ENCODE measurements at places on chromosomes 3 and 15.

- DNase-seq = no peak
Measured at GRCh38 chr15:67537771-67538170, 4.7 kb upstream of the MAP2K5 start.

GRCh38 chr3:24725514-24726255 is 231.0 kb upstream of the THRB start:
- no peak for DNase-seq

DNA sequence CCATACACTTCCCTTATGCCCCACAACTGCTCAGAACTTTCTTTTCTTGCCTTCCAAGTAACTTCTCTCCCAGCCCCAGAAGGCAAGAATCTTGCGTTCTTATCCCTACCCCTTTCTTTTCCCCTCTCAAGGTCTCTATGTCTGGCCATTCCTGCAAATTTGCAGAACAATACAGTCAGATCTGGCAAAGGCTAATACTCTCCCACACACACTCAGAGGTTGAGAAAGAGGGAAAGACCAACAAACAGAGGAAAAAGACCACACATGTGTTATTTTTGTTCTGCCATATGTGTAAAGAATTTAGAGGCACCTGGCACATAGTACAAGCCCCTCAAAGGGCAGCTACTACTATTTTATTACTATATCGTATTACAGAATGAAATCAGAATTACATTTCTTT is 25.7 kb downstream of the GJD2 start:
- no peak for DNase-seq

- no peak for DNase-seq
Measured at GRCh38 chr3:106337116-106337515, 468.3 kb upstream of the CBLB start.

GRCh38 chr3:134749174-134749573 is 45.9 kb upstream of the EPHB1 start:
- no peak for DNase-seq

DNA sequence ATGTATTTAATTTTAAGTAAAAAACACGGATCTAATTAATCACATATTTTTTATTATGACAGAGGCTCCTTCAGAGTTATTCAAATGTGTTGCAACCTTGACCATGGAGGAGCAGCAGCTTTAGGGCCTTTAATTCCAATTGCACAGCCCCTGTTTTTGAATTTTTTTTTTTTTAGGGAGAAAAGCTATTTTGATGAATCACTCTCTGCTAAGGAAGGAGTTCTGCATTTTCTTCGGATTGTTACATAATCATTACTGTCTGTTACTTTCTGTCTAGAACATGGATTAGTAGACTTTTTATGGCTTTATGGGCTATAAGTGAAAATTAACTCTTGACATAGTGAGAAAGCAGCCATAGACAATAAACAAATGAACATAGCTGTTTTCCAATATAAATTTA is 90.8 kb downstream of the MCTP2 start:
- no peak for DNase-seq

DNA sequence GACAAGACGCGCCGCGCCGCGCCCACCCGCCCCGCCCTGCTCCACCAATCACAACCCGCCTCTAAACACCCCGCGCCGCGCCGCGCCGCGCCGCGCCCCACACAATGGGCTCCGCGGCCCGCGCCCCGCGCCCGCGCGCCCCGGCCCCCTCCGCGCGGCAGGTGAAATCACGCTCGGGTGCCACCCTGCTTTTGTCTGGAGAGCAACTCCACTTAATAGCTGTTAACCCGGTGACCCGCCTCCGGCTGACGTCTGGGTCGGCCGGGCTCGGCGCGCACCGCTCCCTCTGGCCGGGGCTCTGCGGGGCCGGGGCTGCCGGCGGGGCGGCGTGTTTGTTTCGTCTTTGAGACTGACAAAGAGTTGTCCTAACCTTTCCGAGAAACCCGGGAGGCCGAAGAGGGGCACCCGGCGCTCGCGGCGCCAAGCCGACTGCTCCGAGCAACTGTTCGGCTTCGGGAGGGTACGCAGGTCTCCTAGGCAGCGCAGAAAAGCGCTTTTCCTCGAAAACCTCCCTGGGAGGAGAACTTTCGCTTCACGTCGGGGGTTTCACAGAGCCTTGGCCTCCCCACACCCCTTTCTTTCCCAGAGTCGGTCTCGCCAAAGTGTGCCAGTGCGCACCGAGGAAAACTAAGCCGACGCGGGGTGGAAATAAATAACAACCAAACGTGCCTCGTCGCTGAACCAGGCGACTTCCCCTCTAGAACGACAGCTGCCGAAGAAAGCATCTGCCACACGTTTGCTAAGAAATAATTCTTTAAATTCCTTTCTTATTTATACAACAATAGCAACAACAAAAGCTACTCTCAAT is 518.4 kb downstream of the FOXP1 start:
- DNase-seq = no peak

- DNase-seq = no peak
Measured at GRCh38 chr15:73632670-73633058, 525 bp downstream of the NPTN start.

DNA sequence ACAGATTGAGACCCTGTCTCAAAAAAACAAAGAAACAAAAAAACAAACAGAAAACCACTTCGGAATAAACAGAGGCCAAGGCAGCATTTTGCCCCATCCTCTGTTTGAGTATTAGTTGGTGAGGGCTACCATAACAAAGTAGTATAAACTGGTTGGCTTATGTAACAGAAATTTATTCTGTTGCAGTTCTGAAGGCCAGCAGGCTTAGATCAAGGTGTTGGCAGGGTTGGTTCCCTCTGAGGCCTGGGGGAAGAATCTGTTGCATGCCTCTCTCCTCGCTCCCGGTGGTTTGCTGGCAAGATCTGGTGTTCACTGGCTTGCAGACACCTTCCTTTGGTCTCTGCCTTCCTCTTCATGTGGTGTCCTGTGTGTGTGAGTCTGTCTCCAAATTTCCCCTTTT is 261.6 kb downstream of the PDZRN3 start:
- DNase-seq = no peak

GRCh38 chr3:138296639-138297038 is 33.0 kb downstream of the NME9 start:
- DNase-seq = no peak

GRCh38 chr15:67575039-67575502 is 32.6 kb downstream of the MAP2K5 start:
- DNase-seq = no peak

DNA sequence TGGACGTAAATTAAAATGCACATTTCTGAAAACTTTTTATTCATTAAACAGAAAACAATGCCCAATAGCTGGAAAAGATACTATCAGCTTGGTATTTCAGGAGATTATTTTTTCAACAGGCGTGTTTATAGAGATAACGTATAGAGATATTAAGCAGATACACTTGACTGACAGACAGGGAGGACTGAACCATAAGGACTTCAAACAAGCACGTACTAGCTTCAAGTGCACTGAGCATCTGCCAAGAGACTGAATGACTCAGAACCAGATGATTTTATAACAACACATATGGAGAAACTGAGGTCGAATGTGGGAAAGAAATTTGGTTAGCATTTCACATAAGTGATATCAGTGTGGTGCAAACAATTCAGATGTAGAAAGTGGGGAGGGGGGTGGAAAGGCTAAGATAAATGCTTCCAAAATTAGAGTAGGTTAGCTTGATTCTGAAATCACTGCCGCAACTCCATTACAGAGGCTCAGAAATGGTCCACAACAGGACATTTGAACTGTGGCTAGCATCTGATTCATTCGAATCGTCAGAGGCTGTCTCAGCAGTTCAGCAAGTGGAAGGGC is 103.5 kb downstream of the SEMA6D start:
- DNase-seq = no peak

GRCh38 chr15:64938192-64938591 is 26.5 kb downstream of the ANKDD1A start:
- DNase-seq = no peak

DNA sequence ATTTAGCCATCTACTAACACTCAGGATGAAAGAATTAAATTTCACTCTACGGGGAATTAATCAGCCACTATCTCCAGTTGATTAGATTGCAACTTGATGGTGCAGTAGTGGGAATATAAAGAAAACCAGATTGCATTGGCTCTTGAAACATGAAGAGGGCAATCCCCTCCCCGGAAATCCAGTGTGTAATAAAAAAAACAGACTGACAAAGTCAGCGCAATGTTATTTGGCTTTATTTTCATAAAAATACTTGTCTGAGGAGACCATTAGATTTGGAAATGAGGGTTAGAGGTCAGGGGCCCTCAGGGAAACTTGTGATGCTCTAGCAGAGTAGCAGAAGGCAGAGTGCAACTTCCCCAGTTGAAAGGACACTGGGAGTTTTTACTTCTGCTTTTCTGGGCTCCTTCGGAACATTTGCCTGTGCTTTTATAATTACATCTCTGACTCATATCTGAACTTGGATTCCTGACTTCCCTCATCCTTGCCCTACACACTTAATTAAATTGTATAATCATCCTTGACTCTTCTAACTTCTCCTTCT is 326.8 kb downstream of the TUSC7 start:
- DNase-seq = no peak

DNA sequence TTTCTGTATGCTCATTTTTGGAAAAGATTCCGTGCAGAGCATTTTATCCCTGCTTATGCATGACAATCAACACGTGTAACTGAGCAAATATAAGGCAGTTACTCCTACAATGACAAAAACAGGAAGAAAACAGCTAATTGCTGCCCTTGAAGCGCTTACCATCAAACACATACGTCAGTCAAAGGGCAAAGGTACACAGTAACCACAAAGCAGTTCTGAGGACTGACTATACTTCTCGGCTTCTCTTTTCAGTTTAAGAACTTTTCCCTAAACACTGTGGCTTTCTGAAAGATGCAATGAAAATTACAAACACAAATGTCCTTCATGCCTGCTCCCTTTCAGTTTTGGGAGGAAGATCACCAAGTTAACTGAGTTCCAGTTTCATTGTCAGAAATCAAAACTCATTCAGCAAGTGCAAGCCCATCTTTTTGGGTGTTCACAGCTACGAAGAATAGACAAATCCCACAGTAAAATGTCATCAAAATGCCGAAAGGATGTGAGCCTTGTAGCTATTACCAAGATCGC is 602.8 kb downstream of the FOXP1 start:
- no peak for DNase-seq

DNA sequence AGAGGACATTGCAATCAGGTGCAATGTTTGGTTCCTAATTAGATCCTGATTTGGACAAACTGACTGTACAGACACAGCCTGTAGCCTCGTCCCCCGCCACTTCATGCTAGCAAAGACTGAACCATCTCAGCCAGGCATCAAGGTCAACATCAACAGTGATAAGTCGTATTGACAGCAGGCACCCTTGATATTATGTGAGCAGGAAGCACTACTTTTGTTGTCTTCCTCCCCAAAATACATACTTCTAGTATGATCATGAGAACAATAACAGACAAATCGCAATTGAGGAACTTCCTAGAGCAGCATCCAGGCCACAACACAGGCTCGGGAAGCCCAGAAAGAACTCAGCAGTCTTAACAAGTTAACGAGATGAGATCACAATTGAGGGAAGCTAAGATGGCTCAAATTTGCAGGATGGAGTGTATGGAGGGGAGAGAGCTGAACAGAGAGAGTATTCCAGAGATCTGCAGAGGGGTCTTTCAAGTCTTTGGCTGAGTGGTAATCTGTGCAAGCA is 20.4 kb downstream of the TGM5 start:
- no peak for DNase-seq

DNA sequence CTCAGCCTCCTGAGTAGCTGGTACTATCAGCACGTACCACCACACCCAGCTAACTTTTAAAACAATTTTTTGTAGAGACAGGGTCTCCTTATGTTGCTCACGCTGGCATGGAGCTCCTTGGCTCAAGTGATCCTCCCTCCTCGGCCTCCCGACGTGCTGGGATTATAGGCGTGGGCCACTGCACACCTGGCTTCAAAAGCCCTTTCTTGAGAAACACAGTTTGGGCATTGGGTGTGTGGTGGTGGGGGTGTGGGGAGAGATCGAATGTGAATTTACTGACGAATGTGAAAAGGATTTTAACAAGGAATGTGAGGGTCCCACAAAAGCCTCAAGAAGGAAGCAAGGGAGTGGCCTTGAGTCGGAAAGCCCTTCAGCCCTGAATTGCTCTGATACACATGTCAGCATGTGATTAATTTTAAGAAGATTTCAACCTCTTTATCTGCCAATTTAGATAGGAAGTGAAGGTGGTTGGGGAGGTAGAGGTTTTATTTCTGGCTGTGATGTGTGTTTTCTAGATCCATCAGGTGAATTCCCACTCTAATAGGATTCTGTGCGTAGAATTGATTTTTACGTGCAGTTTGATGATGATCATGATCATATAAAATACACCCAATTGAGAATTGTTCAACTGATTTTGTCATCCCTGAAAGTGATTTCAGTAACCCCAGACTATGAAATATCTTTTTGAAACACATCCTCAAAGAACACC is 1.1 kb downstream of the CCR4 start:
- no peak for DNase-seq

- DNase-seq = no peak
Measured at GRCh38 chr3:142976621-142977398, 13.3 kb upstream of the PAQR9 start.

DNA sequence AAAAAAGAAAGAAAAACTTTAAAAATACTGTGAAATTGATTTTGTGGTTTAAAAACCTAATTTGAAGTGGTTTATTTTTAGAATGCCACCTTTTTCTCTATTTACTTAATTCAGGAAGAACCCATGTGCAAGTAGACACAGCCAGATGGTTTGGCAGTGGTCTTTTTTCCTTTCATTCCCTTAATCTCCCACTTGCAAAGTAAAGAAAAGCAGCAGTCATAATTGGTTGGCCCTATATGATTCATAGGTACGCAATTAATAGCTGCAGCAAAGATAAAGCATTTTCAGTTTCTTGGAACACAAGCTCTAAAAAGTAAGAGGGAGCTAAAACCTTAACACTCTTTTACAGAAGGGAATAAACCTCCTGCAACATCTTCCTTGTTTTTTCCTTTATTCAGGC is 115.3 kb downstream of the MECOM start:
- no peak for DNase-seq

GRCh38 chr3:72295276-72295961 is 510.5 kb upstream of the PROK2 start:
- no peak for DNase-seq

DNA sequence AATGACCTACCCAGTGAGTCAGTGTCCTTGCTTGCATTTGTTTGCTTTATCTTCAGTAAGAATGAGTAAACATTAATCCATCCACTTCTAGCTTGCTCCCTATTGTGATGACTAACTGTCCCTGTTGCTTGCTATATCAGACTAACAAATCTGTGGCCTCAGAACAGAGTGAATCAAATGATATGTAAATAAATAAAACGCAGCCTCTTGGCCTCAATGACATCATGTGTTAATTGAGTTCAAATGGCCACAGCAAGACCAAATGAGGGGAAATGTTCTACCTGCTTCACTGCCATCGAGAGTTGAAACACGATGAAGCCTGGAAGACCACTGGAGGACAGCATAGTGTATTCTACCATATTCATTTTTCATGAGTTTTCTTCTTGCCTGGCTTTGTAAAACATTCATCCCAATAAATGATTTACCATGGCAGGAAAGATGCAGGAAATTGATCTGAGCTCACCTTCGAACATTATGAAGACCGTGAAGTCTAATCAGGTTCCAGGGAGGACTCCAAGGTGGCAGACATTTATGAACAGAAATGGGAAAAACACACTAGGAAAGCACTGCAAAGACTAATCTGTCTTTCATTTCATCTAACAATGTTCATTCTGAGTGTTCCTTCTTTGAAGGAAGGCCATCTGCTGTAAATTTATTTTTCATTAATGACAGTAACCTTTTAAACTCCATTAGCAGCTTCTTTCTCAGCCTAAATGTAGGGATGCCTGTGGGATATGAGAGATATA is 1144.5 kb downstream of the TUSC7 start:
- no peak for DNase-seq
